ENCODE measurements at places on chromosomes 1 and 21.

DNA sequence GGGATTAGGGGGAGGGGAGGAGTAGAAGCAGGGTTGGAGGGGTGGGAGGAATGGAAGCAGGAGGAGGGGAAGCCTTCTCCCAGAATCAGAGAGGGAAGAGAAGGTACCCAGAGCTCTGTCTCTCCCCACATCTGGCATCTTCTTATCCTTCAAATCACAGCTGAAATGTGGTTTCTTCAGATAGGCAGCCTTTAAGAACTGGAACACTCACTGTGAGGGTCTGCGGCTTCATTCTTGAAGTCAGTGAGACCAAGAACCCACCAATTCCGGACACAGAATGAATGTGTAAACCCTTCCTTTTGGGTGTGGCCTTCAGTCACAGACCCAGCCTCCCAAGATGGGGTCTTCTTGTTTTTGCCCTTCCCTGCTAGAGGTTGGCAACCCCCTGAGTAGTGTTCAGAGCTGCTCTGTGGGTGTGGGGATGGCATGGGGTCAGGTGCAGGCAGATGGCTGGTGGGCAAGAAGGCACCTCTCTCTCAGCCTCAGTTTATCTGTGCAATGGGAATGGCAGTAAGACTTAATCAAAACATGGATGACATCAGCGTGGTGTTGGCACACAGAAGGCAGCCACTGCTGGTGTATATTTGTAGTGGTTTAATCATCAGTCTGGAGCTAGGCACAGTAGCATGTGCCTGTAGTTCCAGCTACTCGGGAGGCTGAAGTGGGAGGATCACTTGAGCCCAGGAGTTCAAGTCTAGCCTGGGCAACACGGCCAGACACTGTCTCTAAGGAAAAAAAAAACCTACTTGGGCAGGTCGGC lies 7.2 kb downstream of the FAAH start:
- no peak for DNase-seq

DNA sequence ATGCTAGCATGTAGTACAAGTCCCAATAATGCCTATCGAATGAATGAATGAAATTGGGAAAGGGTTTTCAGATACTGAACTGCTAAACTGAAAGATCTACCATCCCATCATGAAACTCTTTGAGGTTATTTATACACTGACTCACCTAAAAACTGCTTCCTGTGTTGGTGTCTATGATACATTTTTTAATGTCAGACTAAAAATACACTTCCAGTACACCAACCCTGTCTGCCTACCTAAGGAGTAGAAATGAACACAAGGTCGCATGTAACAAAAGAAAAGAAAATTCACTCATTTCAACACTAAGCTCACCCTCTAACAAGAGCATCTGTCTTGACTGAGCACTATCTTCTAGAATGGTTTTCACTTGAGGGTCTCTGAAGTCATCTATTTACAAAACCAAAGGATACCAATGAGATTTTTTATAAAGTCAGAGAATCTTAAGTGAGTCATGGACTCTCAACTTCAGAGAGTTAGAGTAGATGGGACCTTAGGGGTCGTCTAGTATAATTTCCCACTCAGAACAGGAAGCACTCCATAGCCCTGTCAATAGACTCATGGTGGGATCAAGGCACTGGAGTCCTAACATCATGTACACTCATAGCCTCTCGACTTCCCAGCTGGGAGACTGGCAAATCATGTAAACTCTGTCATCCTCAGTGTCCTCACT lies 53.4 kb downstream of the WLS start:
- DNase-seq, result no peak

- DNase-seq, result no peak
These were observed 467.3 kb downstream of the SETD4 start for GRCh38 chr21:35593000-35593502.

DNA sequence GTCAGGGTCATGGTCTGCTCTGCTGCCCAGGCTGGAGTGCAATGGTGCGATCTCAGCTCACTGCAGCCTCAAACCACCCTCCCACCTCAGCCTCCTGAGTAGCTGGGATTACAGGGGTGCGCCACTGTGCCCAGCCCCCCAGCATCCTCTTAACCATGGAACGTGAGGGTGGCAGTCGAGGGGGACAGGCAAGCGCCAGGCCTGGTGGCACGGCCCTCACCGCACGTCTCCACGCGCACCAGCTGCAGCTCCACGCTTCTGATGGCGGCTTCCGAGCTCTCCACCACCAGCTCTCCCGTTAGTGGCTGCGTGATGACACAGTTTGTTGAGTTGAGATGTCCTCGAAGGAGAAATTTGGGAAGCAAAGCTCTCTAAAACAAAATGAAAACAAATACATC lies 39.1 kb downstream of the VPS26C start:
- no peak for DNase-seq

GRCh38 chr1:10400013-10400412 lies 1.1 kb downstream of the PGD start:
- no peak for DNase-seq

DNA sequence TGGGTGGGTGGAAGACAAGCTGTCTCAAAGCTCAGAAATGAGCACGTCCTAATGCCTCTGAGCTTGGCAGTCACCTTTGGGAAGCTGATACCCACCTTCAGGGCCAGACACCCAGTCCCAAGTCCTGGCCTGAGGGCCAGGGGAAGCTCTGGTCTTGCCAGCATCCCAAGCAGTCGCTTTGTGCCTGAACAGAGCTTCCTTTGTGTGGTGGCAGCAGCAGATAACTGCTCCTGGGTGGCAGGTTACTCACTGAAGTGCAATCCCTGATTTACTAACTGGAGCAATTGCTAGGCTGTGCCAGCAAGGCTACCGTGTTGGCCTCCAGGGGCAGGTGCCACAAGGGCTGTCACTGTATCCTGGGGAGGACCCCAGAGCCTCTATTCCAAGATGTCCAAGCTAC lies 40.4 kb upstream of the GRHL3 start:
- no peak for DNase-seq

GRCh38 chr1:59142311-59143132 lies 154.4 kb upstream of the FGGY start:
- no peak for DNase-seq

DNA sequence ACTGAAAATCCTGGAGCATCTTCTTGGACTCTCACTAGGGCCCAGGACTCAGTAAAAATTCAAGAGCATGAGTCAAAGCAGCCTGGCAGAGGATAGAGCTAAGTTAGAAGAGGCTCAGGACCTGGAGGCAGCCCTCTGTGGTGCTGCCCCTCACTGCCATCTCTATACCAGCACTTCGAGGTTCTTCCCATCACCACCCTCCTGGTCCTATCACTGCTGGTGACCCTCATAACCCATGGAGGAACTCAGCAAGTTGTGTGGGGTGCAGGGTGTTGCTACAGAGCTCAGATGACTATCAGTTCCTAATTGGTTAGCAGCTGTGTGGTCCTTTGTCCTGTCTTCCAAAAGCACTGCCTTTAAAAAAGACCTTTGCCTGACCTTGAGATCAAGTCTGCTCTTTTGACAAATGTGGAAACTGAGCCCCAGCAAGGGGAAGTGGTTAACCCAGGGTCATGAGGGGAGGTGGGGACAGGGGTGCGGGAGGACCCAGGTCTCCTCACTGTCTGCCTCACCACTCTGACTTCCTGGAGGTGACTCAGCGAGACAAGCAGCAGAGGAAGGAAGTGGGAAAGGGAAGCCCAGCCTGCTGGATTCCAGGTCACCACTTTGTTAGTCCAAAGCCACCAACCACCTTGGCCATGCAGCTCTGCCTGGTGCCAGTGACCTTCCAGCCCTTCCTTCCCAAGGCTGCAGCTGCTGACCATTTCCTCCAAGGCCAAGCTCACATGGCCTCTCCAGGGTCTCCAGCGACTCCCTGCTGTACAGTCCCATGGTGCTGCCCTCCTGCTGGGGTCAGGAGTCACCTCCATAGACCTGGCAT lies 199.4 kb upstream of the EDN2 start:
- DNase-seq, result no peak

All from AG04449 (cell line).